Esophagus squamous epithelium (tissue), 5 donors: ENCODE measurements at places on chromosomes 16 and 17.
A peak's percentile ranks its signal among the peaks of the same experiment; 100 is the strongest.

DNA sequence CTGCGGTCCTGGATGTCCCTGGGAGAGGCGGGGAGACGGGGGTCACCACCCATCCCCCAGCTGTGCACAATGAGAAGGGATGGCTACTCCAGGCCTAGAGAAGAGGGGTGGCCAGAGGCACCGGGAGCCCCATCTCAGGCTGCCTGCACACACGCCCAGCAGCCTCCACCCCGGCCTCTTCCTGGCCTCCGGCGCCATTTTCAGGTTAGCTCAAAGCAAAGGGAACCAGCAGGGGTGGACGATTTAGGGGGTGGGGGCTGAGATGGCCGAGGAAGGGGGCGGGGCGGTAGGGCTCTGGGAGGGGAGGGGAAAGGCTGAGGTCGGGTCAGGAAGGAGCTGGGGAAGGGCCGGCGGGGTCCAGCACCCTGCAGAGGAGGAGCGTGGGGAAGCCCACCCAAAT lies 42.8 kb downstream of the SRCIN1 start:
- no peak for DNase-seq

GRCh38 chr17:57253362-57254065 lies 2.8 kb upstream of the MSI2 start:
- DNase-seq: no peak

- DNase-seq: no peak
These were observed 95.5 kb upstream of the DHX40 start for GRCh38 chr17:59469786-59470485.

- peak; percentile 47 for DNase-seq
These were observed 31.7 kb downstream of the SOCS1 start for GRCh38 chr16:11224096-11224893.

DNA sequence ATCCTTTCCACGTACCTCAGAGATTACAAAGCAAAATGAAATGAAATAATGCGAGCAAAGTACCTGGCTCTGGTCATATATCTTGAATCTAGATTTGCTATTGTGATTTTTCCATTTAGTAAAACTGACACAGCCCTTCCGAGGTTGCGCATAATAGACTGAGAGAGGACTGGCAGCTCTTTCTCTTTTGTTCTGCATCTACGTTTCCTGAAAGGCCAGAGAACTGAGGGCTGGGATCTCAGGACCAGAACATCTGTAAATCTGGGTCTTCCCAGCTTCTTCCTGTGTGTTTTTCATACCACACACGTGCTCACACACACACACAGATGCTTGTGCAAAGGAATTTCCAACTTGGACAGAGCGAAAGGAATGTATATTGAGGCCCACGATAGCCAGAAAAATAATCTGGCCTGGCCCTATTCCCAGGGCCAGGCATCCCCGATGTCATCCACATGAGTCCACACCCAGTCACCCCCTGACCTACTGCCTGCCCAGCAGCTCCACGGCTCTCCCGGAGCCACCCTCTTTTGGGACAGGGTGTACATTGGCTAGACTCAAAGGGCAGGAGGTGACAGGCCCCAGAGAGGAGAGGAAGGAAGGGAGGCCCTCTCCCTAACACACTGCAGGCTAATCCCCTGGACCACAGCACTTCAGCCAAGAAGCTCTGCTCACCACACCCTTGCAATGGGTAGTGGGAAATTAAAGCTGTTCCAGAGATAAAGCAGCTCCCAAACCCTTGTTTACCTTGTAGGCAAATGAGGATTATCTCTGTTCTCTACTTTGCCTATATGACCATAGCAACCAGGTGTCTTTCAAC lies 41.8 kb downstream of the NOL11 start:
- no peak for DNase-seq

DNA sequence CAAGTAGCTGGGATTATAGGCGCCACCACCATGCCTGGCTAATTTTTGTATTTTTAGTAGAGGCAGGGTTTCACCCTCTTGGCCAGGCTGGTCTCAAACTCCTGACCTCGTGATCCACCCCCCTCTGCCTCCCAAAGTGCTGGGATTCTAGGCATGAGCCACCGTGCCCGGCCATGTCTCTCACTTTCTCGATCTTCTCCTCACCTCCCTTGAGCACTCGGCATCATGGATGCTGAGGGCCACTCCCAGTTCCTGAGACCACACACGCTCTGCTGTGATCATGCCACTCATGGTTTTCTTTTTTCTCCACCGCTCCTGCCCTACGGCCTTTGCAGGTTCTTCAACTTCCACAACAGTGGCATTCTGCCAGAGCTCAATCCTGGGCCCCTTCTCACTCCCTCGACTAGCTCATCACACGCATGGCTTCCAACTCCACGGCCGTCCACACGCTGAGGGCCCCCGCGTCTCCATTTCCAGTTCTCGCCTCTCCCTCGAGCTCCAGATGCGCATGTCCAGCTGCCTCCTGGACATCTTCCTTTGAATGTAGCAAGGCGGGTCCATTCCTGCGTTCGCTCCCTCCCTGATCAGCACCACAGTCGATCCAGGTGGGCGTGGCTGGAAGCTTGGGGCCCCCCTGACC lies 5.5 kb upstream of the NCBP3 start:
- DNase-seq: no peak

DNA sequence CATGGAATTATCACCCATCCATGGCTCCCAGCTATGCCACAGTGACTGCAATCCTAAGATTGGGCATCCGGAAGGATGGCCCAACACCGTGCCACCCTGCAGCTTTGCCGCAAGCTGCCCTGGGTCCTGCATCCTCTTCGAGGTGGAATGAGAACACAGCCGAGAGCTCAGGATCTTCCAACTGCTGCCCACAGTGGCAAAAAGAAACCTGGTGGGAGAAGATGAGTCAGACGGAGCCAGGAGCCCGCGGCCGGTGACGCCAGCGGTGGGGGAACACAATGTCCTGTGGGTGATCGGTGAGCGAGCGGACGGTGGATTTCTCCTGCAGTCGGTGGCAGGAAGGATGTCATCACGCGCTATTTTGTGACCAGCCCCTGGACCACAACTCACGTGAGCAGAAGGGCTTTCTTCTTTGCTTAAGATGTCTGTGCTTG lies 20.1 kb downstream of the CD7 start:
- DNase-seq: peak; percentile 69

GRCh38 chr16:80816356-80816755 lies 12.0 kb upstream of the CDYL2 start:
- DNase-seq: no peak
